Activated CD8-positive, alpha-beta memory T cell treated with anti-CD3 and anti-CD28 coated beads for 24 hours (primary cell): ENCODE measurements at places on chromosomes 1 and 21.

GRCh38 chr21:41597227-41597626, 89.3 kb upstream of the TMPRSS2 start:
- no peak for DNase-seq

DNA sequence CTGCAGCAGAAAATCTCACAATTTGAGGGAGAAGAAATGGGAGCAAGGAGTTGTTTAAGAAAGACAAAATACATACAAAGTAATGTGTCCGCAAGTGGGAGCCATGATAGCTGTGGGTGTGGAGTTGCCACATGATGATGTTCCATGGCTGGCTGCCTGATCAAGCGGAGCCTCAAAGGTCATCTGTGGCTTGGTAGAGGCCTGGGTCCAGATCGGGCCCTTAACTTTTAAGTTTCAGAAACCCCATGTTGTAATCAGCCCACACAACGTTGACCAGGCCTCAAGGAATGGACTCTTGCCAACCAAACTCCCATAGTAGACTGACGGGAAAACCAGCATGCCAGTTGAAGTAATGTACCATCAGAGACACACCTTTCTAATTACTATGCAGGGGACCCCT, 64.7 kb upstream of the ANGPTL1 start:
- no peak for DNase-seq

DNA sequence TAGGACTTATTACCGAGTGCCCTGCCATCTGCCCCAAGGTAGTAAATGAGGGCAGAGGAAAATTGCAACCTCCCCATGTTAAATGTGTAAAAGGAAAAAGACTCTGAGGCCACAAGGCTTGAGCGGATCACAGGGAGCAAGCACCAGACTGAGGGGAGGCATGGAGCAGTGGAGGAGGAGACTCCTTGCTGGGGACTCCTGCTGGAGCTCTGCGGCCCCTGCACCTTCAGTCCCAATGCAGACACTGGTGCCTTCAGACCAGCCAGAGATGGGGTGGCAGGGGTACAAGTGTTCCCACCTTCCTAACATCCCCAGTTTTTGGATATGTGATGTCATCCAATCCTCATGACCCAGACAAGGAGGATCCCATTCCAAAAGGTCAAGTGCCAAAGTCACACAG, 128.4 kb upstream of the NGF start:
- no peak for DNase-seq

- DNase-seq: no peak
Observed at GRCh38 chr1:91601554-91602376, 101.1 kb downstream of the CDC7 start.

DNA sequence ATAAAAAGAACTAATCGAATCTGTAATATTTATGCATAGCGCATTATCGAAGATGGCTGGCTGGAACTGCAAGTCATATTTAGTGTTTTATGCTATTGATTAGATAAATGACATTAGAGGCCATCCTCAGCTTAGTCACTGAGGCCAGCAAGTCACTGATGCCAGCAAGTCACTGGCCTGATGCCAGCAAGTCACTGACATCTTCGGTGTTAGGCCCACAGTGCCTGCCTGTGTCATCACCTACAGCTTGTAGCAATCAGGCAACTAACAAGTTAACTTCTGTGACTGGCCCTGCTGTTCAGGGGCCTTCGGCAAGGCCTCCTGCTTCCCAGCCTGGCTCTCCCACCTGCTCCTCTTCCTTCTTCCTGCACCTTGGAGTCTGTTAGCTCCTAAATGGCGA, 65.6 kb upstream of the SCCPDH start:
- no peak for DNase-seq

GRCh38 chr1:160733898-160734297, 5.1 kb upstream of the SLAMF7 start:
- DNase-seq: no peak

GRCh38 chr1:19786988-19787423, 12.7 kb downstream of the TMCO4 start:
- DNase-seq: no peak

- DNase-seq: no peak
Observed at GRCh38 chr21:41825216-41825615, 53.9 kb downstream of the PRDM15 start.

GRCh38 chr1:225347123-225347683, 80.6 kb downstream of the LBR start:
- no peak for DNase-seq

GRCh38 chr1:184956999-184957700, 17.2 kb downstream of the NIBAN1 start:
- DNase-seq: no peak

- no peak for DNase-seq
Observed at GRCh38 chr1:84624876-84625275, 50.6 kb upstream of the CTBS start.

DNA sequence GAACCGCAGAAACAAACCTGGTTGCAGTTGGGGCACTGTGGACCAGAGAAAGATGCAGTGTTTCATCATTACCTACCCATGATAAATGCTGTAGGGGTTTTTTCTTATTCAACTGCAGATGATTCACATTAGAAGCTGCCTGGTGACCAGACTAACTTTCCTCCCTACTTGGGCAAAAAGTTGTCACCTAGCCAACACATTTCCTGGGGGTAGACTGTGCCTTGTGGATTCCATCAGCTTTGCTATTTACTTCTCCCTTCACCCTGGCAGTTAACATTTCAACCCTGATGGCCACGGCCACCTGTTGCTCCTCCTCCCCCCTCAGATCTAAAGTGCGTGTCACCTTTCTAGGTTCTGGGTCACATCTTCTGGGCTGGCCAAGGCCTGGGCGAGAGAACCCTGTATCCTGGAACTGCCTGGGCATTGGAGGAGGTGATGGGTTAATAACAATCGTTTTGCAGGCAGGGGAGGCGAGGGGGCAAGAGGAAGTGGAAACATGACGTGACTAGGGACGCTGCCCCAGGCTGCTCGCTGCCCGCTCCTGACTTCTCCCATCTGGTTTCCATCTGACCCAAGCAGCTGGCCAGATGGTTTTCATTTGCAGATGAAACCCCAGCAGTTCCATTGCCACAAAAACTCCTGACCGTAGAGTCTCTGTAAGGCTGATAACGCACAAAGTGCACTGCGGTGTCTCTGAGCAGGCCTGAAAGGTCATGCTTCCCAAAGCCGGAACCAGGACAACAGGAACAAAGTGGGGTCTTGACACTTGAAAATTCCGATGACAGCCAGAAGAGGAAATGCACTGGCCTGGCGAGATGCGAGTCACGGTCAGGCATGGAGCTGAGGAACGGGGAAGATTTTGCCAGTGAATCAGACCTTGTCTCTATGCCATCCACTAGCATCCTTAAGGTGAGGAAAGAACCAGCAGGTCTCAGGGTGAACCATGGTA, 36.6 kb downstream of the CAPZB start:
- peak; percentile 72 for DNase-seq

- no peak for DNase-seq
Observed at GRCh38 chr1:201617157-201617556, 78.2 kb downstream of the NAV1 start.

DNA sequence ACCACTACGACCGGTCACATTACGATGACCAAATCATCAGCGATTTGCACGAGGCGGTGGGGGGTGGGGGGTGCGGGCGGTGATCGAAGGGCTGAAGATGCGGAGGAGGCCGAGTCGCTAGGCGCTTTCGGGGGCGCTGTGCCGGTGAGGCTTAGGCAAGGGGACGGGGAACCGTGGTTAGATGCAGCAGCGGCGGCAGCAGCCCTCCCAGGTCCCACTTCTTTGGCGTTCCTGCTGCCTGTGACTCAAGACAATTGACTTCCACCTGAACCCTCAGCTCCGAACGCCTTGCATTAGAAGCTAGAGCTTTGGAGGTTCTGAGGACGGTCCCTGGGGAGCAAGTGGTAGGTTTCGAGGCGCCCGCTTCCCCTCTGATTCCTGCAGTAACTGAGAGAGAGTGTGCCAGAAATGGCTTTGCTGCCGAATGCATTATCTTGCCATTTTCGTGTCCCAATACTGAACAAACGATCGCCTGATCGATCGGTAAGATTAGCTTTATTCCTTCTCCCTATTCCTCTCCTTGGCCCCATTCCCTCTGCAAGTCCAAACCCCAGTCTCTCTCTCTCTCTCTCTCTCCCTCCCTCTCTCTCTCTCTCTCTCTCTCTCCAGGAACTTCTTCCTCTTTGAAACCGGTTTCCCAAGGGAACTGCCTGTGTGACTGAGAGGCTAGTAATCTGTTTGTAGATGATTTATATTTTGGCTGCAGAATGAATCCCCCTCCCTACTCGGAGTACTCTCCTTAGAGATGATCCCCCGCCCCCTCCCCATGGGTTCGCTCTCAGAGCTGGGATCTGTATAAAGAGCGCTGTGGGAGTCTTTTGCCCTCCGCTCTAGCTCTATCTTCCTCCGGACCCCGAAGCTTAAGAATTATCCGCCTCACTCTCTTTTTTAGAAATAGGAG, 735 bp upstream of the BRINP3 start:
- no peak for DNase-seq

DNA sequence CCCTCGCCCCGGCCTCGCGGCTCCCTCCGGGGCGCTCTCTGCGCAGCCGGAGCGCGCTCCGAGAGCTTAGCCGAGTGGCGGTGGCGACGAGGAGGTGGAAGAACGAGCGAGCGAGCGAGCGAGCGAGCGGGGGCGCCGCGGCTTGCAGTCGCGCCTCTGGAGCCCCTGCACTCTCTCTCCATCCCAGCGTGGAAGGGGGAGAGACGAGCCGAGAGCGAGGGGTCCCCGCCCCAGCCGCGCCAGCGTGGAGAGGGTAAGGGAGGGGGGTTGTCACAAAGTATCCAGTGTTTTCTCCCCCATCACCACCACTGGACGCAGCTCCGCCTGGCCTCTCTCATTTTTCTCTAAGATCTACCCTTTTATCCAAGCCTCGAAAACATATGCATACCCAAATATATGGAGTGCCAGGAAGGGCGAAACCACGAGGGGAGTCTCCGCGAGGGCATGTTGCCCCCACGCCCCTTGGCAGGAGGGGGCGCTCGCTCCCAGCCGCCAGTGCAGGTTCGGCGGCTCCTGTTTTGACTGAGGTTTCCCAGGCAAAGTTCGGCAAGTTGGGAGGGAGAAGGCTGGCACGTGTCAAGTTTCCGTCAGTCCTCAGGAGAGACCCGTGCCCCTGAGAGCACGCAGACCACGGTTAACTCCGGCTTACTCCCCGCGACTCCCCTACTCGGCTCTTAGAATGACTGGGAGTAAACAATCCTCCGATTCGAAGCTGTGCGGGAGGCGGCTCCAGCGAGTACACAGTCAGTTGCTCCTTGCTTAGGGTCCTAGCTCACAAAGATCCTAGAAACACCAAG, 569 bp upstream of the DAB1 start:
- DNase-seq: no peak

- DNase-seq: no peak
Observed at GRCh38 chr1:236760480-236760879, 34.6 kb upstream of the MTR start.

- DNase-seq: no peak
Observed at GRCh38 chr1:229004066-229004833, 266.7 kb upstream of the RAB4A start.

GRCh38 chr1:31798433-31799195, 17.2 kb downstream of the SPOCD1 start:
- DNase-seq: no peak

DNA sequence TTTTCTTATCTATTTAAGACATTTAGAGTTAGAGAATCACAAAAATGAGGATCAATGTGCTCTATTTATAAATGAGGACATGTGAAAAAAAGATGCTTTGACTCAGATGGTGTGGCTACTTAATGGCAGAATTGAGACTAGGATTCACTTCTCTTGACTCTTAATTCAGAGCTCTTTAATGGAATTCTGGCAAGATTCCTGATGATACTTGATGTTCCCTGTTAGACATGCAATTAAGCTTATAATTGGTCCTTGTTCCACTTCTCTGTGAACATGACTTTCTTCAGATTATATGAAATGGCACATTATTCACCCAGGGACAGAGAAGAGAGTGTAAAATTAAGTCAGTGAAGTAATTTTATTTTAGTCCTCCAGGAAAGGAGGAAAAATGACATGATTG, 165.3 kb downstream of the LRRC7 start:
- no peak for DNase-seq
